ENCODE measurements at places on chromosomes 6 and 20. TPM values are rescaled to one million over a fixed set of nuclear protein-coding genes. Genes with fewer than 3 reads are reported as not detected.

DNA sequence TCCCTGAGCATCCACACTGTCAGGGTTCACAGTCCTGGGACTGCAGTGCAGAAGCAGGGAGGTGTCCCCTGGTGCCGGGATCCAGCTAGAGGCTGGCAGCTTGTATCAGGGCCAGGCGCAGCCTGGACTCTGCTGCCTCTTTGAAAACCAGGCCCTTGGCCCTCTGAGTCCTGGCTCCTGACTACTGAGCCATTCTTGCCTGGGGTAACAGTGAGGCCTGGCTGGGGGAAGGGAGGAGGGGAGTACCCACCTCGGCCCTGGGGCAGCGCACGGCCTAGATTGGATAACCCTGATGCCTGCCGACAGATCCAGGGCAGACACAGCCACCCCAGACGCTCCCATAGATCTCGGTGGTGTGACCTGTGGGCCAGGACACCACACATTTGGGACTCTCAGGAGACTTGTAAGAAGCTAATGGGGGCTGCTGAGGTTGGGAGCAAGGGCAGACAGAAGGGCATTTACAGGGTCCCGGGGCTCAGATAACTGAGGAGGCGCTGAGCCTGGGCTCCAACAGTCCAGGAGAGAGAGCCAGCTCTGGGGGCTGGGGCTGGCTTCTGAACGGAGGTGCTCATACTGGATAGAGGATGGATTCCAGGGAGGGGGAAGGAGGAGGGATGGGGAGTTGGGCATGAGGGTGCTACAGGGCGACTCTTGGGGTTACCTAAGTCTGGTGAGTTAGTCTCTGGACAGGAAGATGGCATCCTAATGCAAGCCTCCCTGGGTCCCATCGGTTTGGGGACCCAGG is 30.5 kb downstream of the SPDEF start:
- DNase-seq, result no peak
- no peaks in the 10 kb centered on the region for H3K36me3 ChIP-seq
- no peaks in the 10 kb centered on the region for H3K27me3 ChIP-seq
- peaks cover 53% of the 10 kb centered on the region for H3K4me1 ChIP-seq
- H3K4me3 ChIP-seq, result no peak overlapping the region

DNA sequence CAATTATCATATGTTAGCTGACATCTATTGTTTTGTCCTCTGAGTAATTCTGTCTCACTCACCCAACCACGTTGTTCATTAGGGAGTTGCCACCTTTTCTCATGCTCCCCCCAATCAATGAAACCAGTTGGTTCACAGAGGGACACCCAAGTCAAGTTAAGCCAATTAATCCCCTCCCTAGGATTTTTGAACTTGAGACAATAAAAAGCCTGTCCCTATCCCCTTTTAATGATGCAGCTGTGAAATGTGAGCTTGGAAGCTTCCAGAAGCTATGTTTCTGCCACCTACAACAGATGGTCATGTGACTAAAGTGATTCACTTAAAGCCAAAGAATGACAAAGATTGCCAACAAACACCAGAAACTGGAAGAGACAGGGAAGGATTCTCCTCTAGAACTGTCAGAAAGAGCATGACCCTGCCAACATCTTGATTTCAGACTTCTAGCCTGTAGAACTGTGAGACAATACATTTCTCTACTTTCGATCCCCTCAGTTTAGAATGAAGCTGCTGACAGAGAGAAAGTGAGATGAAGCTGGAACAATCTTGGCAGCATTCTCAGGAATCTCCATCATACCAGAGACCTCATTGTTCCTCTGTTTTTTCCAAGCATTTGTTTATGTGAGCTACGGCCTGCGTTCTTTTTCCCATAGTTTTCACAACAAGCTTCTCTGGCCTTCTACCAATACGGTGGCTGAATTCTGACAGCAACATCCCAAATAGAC is 57.8 kb upstream of the TPD52L1 start:
- H3K36me3 ChIP-seq, result no peaks in the 10 kb centered on the region
- H3K27me3 ChIP-seq, result no peaks in the 10 kb centered on the region
- no peak overlapping the region for H3K27ac ChIP-seq
- no peak overlapping the region for H3K4me3 ChIP-seq
- peaks cover 5% of the 10 kb centered on the region for H3K4me1 ChIP-seq

The C6orf163 gene
- total RNA-seq, result 3.2 TPM

DNA sequence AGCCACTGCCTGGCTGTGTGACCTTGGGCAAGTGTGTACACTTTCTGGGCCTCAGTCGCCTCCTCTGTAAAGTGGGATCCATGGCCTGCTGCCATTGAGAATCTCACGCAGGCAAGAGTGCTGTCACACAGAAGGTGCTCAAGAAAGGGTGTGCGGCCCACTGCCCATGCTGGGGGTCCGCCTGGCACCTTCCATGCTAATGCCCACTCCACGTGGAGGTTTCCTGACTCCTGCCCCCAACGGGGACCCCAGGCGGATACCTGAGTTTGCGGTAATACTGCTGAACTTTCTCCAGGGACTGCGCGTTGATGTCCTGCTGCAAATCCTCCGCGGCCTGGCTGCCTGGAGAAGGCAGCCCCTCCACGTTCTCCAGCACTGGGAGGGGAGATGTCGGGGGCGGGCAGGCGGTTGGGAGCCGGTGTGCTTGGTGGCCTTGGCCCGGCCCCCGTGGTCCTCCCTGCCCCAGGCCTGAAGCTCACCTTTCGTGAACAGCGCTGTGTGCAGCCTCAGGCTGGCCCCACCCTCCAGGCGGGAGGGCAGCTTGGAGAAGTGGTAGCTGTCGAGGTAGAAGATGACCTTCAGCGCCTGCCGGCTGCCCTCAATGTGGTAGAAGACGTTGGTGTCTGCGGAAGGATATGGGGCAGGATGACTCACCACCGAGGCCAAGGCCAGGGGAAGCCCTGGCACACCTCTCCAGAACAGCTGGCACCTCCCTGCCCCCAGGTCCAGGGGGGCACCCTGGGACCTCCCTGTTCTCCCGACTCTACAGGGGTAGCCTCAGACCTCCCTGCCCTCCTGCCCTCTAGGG is 195.6 kb downstream of the PREX1 start:
- H3K4me1 ChIP-seq, result peaks cover 4% of the 10 kb centered on the region
- DNase-seq, result no peak
- H3K4me3 ChIP-seq, result no peak overlapping the region
- H3K36me3 ChIP-seq, result peaks cover 97% of the 10 kb centered on the region
- no peaks in the 10 kb centered on the region for H3K27me3 ChIP-seq

DNA sequence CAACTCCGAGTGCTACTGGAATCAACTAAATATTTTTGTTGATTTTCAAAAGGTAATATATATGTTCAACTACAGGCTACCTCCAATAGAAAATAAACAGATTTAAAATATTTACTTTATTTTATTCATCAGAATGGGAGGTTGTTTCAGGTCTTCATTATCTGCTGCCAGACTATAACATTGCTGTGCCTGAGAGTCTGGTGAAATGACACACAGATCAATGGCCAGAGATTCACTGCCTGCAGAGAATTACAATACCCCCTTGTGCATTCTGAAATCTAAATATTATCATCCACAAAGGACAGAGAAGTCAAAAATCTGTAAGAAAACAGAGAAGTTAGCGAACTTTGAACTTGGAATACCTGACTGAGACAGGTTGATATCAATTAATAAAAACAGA is 667.8 kb upstream of the GJE1 start:
- H3K27ac ChIP-seq, result no peak overlapping the region
- H3K4me3 ChIP-seq, result no peak overlapping the region
- H3K4me1 ChIP-seq, result no peaks in the 10 kb centered on the region
- DNase-seq, result no peak
- H3K36me3 ChIP-seq, result no peaks in the 10 kb centered on the region

The CRIP3 gene
- total RNA-seq, result 5.3 TPM

The TRDN gene
- total RNA-seq, result not detected

The NPBWR2 gene
- total RNA-seq, result not detected

The MACROD2 gene
- total RNA-seq, result 0.19 TPM

DNA sequence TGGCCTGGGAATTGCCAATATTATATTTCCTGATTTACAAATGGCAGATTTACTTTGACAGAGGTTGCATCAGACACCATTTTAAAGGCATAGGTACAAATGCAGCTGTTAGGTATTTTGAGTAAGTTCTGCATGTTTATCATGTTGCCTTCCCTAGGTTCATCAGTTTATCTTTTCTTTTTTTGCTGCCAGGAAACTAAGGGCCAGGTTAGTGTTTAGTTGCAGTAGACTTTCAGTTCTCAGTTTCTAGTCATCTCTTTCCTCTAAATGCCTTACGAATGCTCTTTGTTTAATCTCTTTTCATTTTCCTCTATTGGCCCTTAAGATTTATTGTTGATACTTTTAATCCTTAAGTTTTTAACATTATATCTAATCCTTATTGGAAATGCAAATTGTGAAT is 129.9 kb downstream of the SMAP1 start:
- no peak overlapping the region for H3K27ac ChIP-seq
- H3K36me3 ChIP-seq, result no peaks in the 10 kb centered on the region
- DNase-seq, result no peak

DNA sequence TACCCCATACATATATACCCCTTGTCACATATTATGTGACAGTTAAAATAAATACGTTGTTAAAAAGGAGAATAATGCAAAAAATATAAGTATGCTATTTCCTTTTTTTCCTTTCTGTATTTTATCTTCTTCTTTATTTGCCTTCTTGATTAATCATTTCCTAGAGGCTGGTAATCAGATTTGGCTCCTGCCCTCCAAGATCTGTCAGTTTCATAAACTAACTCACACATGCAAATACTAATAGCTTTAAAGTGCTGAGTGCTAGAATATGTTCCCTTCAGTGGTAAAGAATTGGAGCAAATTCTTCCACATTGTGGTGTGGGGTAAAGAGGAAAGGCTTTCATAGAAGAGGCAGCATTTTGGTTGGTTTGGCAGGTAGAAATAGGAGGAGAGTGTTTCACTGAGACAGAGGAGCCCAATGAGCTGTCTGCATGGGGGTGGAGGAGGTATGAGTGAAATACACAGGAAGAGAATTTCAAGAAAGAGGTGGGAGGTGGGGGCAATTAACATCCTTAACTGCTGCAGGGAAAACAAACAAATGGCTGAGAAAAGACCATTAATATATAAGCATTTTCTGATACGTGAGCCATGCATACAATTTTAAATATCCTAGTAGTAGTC is 523.9 kb downstream of the BMP2 start:
- no peaks in the 10 kb centered on the region for H3K27me3 ChIP-seq
- H3K4me1 ChIP-seq, result no peaks in the 10 kb centered on the region
- H3K4me3 ChIP-seq, result no peak overlapping the region
- H3K27ac ChIP-seq, result no peak overlapping the region
- DNase-seq, result no peak

DNA sequence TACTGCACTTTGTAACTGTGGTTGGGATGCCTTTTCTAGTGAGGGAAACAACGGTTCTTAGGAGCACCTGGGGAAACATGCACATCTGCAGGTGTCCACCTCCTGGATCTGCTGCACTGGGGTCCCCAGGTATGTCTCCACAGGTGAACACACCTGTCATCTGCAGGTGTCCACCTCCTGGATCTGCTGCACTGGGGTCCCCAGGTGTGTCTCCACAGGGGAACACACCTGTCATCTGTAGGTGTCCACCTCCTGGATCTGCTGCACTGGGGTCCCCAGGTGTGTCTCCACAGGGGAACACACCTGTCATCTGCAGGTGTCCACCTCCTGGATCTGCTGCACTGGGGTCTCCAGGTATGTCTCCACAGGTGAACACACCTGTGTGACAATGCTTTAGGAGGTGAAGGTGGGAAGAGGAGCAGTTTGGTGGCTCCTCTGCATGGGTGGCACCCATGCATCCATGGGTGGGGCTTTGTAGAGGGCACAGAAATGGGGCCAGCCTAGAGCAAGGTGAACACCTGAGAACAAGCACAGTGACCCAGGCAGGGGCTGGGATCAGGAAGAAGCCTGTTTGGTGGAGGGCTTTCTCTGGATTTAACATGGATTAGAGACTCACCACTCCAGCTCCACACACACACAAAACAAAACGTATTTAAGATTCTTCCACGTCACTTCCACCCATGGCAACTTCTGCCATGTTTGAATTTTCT is 206.0 kb upstream of the CDH4 start:
- no peak overlapping the region for H3K27ac ChIP-seq
- H3K27me3 ChIP-seq, result no peaks in the 10 kb centered on the region
- H3K4me1 ChIP-seq, result no peaks in the 10 kb centered on the region
- DNase-seq, result no peak
- H3K36me3 ChIP-seq, result no peaks in the 10 kb centered on the region

The CRISP1 gene
- total RNA-seq, result not detected

DNA sequence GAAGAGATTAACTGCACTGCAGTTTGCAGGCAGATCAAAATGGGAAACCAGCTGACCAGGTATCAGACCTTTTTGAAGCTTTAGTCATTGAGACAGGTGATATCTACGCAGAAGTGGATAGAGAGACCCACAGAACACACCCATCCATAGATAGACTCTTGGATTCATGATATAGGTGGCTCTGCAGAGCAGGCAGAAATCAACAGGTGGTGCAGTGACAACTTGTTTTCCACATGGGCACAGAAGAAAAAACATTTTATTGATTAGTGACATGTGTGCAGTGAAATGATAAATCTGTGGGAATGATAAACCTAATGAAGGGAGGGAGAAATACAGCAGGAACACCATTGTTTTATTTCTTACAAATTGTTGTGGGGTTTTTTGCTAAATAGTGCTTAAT is 45.2 kb downstream of the NUDT3 start:
- no peak for DNase-seq
- H3K4me3 ChIP-seq, result no peak overlapping the region
- H3K27me3 ChIP-seq, result no peaks in the 10 kb centered on the region
- no peaks in the 10 kb centered on the region for H3K4me1 ChIP-seq
- H3K36me3 ChIP-seq, result no peaks in the 10 kb centered on the region

DNA sequence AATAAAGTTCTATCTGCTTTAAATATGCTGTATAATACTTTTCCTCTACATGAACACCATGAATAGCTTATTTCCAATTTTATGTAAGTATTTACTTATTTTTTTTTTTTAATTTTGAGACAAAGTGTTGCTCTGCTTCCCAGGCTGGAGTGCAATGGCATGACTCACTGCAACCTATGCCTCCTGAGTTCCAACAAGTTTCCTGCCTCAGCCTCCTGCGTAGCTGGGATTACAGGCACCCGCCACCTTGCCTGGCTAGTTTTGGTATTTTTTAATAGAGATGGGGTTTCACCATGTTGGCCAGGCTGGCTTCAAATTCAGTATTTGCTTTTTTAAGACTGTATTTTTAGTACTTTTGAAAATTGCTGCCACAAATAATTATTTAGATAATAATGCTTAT is 1365.9 kb downstream of the GRIK2 start:
- H3K27ac ChIP-seq, result no peak overlapping the region
- no peaks in the 10 kb centered on the region for H3K4me1 ChIP-seq
- H3K36me3 ChIP-seq, result no peaks in the 10 kb centered on the region

The NKAPL gene
- 0.36 TPM for total RNA-seq

GRCh38 chr20:51631011-51631950 is 88.8 kb upstream of the NFATC2 start:
- no peaks in the 10 kb centered on the region for H3K36me3 ChIP-seq
- no peak overlapping the region for H3K27ac ChIP-seq
- peaks cover 20% of the 10 kb centered on the region for H3K4me1 ChIP-seq
- no peak overlapping the region for H3K4me3 ChIP-seq

The SLC9A8 gene
- 68.7 TPM for total RNA-seq

The TAAR6 gene
- not detected for total RNA-seq

DNA sequence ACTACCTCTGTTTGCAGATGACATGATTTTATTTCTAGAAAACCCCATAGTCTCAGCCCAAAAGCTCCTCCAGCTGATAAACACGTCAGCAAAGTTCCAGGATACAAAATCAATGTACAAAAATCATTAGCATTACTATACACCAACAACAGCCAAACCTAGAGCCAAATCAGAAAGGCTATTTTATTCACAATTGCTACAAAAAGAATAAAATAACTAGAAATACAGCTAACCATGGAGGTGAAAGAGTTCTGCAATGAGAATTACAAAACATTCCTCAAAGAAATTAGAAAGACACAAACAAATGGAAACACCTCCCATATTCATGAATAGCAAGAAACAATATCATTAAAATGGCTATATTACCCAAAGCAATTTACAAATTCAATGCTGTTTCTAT is 65.6 kb upstream of the HTR1E start:
- H3K27me3 ChIP-seq, result no peaks in the 10 kb centered on the region
- no peak overlapping the region for H3K4me3 ChIP-seq
- no peaks in the 10 kb centered on the region for H3K36me3 ChIP-seq
- H3K4me1 ChIP-seq, result no peaks in the 10 kb centered on the region
- no peak overlapping the region for H3K27ac ChIP-seq
